GM12865 (cell line): ENCODE measurements at places on chromosomes 2 and 18.

GRCh38 chr2:86445436-86445835 is 4.3 kb downstream of the KDM3A start:
- no peak for DNase-seq

- DNase-seq, result no peak
Observed at GRCh38 chr2:154603682-154604081, 94.8 kb upstream of the KCNJ3 start.

- no peak for DNase-seq
Observed at GRCh38 chr18:79890674-79891073, 60.8 kb downstream of the SLC66A2 start.

DNA sequence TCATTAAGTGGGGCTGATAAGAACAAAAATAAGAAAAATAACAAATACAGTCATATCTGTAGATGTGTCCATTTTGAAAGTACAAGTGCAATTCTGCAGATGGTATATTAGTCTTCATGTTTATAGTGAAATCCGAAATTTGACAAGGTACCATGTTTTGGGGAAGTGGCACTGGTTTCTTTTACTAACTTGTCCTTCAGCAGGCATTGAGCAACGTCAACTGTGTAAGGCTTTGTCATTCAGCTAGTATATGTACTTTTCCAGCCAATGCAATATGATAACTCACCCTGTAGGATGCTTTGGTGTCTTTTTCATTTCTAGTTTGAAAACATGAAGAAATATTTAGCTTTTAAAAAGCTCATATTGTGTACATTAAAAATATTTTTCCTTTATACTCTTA is 139.9 kb downstream of the MCFD2 start:
- DNase-seq, result peak; percentile 31

GRCh38 chr2:125092276-125093009 is 1067.4 kb downstream of the CNTNAP5 start:
- DNase-seq, result no peak

DNA sequence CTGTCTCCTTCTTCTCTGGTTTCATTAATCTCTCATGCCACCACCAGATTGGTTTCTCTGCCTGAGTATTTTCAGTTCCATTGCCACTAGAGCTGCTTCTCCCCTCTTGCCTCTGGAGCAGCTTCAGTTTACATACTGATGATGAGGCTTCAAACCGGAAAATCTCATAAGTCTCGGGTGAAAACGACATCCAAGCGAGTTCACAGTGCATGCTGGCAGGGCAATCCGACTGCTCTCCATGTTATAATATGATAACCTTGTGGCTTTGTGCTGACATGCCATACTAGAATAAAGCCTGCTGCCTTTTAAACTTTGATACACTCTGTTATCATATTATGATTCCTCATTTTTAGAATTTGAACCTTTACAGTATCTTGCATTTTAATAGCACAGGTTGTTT is 153.5 kb downstream of the PRPF40A start:
- no peak for DNase-seq

DNA sequence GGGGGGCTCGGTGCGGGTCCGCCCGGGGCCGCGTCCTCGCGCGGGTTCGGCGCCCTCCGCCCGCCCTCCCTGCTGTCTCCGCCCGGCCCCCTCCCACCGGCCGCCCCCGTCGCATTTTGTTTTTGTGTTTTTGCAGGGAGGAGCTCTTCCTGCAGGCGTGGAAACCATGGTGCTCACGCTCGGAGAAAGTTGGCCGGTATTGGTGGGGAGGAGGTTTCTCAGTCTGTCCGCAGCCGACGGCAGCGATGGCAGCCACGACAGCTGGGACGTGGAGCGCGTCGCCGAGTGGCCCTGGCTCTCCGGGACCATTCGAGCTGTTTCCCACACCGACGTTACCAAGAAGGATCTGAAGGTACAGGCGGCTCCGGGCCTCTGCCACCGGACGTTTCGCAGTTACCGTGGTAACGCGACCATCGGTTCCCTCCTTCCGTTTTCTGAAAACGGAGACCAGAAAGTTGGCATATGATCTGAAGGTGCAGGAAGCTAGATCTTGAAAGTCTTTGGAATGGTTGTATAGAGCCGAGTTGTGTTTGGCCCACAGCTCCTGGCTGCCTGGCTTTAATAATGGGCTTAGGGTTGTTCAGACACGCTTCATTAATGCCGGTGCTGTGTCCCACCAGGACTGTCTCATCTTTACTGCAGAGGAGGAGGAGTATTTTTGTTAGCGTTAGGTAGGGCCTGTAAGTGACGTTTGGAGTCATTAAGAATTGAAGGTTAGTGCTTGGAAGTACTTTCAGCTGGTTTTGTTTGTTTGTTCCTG is 891 bp downstream of the KDM3A start:
- peak; percentile 76 for DNase-seq

DNA sequence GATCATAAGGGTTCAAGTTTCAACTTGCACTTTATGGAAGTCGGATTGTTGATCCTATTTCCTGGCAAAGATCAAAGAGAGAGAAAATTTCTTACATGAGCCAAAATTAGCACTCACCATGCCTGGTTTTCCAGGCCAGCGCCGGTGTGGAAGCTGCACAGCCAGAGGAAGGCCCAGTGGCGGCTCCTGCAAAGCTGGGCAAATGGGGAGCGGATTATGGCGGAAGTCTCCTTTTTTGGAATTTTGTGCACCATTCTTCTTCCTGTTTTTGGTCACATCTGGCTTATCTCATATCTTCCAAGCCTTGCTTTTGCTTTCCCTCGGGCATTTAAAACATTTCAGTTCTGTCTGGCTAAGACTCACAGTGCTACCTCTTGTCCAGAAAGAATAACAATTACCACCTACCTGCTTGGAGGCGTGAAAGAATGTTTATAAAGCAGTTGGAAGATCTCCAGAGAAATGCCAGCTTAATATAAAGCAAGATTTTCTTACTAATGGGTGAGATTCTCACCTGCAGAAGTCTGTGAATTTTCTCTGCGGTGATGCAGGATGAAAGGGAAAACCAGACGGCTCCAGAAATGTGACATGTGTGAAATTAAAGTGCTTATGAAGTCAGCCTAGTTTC is 94.3 kb downstream of the ASAP2 start:
- no peak for DNase-seq

DNA sequence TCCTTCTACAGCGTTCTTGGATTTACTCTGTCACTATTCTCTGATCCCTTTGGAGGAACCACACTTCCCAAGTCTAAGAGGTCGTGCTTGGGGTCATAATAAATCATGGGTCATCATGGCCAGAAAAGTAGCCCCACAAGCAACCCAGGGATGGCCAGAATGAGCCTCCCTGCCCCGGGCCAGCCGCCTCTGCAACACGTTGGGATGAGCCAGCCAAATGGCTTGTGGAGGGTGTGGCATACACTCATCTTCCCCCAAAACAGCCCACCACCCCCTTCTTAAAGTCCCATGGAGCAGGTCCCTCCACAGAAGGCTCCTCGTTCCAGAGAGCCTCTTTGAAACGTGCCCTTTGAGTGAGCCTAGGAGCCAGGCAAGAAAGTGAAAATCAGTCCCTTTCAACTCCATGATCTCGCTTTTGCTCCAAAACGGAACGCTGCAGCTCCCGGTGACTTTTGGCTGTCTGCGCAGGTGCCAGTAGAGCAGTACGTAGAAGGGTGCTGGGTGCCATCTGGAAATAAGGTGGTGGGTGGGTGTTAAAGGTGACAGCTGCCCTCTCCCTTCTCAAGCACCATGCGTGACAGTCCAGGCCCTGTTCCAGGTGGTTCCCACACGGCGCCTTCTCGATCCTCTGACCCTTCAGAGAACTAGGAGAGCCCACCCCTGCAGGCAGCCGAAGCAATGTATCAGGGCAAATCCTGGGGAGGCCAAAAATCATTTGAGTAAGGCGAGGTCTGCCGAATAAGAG is 48.5 kb upstream of the FOSL2 start:
- DNase-seq, result no peak

GRCh38 chr2:117691595-117691994 is 122.9 kb upstream of the DDX18 start:
- DNase-seq, result no peak

GRCh38 chr2:29079887-29080286 is 5.6 kb upstream of the PCARE start:
- DNase-seq, result peak; percentile 21

DNA sequence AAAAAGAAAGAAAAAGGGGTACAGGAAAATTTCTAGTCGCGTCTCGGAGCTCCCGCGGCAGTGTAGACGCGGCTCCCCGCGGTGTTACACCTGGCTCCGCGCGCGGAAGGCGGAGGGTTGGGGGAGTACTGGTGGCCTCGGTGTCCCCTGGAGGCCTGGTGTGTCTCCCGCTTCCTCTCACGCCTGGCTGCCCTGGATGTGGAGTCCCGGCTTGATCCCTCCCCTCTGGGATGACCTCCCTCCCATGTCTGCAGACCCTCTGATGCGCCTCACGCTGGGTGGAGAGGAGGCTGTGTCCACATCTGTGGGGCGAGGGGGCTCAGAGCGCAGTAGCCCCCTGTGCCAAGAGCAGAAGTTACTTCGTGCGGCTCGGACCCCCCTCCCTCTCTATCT is 1.2 kb downstream of the KIF5C start:
- DNase-seq, result peak; percentile 2

GRCh38 chr18:38487521-38487920 is 921.9 kb upstream of the CELF4 start:
- DNase-seq, result no peak

- DNase-seq, result peak; percentile 50
Observed at GRCh38 chr2:20213651-20214565, 11.0 kb downstream of the SDC1 start.

GRCh38 chr18:404061-404636 is 96.4 kb downstream of the COLEC12 start:
- DNase-seq, result no peak

DNA sequence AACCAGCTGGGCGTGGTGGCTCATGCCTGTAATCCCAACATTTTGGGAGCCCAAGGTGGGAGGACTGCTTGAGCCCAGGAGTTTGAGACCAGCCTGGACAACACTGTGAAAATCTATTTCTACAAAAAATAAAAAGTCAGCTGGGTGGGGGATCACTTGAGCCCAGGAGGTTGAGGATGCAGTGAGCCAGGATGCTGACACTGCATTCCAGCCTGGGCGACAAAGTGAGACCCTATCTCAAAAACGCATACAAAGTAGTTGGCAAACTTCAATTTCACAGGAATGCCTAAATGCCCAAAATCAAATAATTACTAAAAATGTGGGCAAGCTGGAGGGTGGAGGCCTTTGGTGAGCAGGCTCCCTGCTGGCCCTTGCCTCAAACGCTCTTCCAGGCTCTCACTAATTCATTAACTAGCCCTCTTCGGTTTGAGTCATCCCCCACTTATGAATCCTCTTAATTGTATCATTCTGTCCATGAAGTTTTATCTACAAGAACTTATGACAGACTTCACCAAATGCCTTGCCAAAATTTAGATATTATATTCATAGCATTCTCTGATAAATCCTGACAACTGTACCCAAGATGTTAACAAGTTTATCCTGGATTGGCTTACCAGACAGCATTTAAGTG is 68.7 kb upstream of the ZFP36L2 start:
- no peak for DNase-seq

- no peak for DNase-seq
Observed at GRCh38 chr2:175398848-175399247, 217.3 kb upstream of the ATP5MC3 start.
